ENCODE measurements at places on chromosomes 5 and 9.

DNA sequence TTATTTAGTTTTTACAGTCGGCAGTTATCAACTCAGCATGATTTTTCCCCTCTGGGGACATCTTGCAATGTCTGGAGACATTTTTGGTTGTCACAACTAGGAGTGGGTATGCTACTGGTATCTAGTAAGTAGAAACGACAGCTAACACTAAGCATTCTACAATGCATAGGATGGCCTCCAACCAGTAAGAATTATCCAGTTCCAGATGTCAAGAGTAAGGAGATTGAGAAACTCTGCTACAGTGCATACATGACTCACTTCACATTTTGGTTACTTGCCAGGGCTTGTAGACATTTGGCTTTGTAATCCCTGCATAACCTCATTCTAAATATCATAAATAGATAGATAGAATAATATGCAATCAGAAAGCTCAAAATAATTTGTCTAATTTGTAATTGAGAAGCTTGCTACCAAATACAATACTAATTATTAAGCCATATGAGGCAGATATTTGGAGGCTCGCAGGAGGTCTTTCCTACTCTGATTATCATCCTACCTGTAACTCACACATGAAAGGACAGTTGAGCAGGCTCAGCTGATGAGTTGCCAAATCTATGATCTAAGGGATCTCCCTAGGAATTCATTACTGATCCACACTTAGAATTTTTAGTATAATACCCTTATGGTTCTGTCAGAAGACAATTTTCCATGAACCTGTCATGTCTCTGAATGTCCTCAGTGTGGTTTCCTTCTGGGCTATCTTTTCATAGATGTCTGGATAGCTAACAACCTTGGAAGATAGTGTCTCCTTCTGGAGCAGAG lies 346.9 kb upstream of the TLE4 start:
- no peak for DNase-seq

GRCh38 chr5:161535762-161536161 lies 10.8 kb downstream of the GABRB2 start:
- no peak for DNase-seq

GRCh38 chr9:3398232-3398648 lies 127.6 kb downstream of the RFX3 start:
- DNase-seq: no peak

DNA sequence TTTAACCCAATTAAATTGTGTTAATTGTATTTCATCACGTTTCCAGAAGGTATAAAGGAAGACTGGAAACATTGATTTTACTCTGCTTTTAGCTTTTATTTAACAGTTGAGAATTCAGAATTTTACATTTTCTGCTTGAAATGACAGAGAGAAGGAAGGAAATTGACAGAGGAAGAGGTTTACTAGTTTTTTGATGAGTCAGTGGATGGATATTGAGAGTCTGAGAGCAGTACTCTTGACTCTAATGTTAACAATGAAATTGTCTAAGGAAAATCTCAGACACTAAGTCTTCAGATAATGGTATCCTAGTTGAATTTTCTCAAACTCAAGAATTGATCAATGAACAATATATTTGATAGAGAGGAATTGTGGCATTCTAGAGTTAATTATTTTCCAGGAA lies 60.6 kb downstream of the IPO11 start:
- DNase-seq: no peak

GRCh38 chr5:117488976-117489500 lies 914.4 kb upstream of the SEMA6A start:
- DNase-seq: no peak

- DNase-seq: no peak
Observed at GRCh38 chr9:304519-305185, 90.0 kb downstream of the DOCK8 start.

DNA sequence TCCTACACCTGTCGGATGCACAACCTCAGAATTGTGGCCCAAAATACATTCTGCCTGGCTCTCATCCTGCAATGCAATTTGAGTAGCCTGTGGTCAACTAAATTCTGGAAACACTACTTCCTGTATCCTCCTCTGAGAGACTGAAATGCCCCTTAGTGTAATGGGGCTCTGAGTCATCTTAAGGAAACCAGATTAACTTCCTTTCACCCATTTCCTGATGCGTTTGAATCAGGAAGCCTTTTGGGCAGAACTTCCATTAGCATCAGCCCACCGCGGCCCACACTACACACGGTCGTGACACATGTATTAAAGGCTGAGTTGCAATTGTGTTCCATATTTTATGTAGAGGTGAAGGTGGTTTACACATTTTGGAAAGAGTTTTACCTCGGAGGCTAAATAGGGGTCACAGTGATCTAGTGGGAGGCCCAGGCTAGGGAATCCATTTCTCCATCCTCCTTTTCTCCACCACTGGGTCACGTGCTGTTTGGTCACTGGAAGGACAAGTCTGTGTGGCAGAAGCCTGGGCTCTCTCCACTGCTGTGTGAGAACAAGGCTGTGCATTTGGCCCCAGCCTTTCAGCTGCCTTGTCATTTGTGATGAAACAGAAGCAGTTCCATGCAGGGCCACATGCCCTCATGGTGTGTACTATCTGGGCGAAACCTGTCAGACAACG lies 55.9 kb downstream of the DAP start:
- no peak for DNase-seq

DNA sequence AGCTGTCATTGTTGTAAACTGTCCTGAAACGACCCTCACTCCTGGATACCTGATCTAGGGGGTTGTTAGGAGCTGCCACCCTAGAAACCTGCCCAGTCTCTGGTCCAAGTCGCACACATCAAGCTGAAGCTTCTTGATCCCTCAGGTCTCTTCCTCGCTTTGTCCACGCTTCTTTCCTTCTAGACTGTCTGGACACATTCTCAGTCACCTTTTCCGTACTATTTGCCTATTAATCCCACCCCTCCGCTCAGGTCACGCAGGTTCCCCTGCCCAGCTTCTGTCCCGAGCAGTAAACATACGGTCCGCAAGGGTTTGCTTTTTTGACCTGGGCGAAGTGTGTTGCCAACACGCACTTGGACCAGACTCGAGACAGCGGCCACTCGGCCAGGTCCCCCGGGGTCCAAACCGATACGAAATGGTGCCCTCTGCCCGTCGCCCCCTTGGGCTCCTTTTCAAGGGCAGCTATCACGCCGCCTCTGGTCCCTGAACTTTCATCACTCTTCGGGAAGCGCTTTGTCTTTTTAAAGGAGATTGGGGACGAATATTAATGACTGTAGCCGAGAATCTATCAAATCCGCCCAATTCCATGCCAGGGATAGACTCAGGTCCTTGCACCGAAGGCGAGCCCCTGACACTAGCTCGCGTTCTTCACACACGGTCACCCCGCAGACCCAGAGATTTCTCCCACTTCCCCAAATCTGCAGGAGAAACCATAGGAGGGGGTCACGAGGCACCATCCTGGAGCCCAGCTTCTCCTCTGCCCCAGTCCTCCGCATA lies 814 bp downstream of the PLCXD3 start:
- DNase-seq: peak; percentile 48

DNA sequence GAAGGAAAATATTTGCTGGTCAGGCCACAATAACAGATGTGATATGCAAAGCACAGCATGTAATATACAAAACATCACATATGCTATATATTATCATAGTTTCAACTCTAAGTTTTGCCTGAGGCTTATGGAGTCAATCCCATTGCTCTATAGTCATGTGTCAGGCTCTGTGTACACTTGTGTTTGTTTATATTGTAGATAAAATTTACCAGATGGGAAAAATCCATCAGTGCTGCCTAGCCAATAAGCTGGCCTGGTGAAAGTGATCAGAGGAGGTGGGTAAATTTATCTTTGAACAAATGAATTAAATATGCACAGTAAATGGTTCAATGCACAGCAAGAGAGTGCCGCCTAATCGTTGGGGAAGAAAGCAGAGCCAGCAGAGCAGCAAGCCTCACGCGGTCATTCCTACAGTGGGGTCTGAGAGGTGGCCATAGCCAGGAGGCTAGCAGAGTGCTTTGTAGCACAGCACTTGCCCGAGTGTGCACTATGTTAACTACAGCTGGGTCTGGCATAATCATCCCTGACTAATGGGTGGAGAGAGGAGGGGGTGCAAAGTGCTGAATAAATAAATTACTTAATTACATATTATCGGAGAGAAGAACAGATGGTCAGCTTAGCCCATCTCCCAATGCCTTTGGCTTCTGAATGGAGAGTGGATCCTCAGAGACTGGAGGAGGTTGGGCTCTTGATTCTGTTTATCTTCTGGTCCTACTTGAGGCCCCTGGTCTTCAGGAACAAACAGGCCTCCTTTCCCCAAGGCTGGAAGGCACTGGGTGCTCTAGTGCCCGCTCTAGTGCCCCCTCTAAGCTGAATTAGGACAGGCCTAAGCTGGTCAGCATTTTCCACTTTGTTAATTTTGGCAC lies 153.5 kb downstream of the MAT2B start:
- no peak for DNase-seq

- no peak for DNase-seq
Observed at GRCh38 chr5:177249761-177250537, 53.6 kb downstream of the RAB24 start.

GRCh38 chr5:85205430-85205829 lies 820.8 kb upstream of the EDIL3 start:
- no peak for DNase-seq

DNA sequence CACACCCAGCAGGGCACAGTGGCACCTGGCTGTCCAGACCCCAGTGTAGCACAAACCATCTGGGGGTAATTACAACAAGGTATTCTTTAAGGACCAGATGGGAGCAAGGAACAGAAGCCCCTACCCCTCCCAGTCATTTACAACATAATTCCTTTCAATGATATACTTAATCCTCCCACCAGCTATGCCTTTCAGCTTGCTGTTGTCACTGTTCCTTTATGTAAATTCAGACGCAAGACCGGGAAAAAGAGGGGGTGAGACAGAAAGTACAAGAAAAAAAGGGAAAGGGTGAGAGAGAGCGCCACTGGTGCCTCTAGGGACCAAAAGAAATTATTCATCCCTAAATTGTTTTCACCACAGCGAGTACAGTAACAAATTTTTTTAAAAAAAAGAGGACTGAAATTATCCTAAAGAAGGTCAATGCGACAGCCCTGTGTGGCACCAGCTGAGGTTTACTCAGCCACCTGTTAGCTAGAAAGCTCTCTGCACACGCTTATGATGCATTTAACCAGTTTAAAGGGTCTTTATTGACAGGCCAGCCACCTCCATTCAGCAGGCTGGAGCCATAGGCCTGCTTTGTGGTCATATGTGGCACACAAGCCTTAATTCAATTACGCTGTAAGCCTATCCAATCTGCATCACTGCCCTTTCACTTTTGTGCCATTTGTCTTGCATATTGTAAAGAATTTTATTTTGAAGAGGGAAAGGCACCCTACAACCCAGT lies 210.2 kb upstream of the ISL1 start:
- no peak for DNase-seq

- DNase-seq: peak; percentile 82
Observed at GRCh38 chr9:111483858-111484571, at the start of gene ECPAS. Gene ECPAS (minus strand): TSS chr9:111484383. CDS start chr9:111472918, 11,465 bp downstream.

Data from ecto neural progenitor cell (in vitro differentiated cells).